Activated T-helper 1 cell treated with Interleukin-2 at 50 U/mL for 16 hours (primary cell): ENCODE measurements at places on chromosomes 2 and 18.

- DNase-seq = no peak
Measured at GRCh38 chr18:48363175-48363574, 46.0 kb downstream of the ZBTB7C start.

DNA sequence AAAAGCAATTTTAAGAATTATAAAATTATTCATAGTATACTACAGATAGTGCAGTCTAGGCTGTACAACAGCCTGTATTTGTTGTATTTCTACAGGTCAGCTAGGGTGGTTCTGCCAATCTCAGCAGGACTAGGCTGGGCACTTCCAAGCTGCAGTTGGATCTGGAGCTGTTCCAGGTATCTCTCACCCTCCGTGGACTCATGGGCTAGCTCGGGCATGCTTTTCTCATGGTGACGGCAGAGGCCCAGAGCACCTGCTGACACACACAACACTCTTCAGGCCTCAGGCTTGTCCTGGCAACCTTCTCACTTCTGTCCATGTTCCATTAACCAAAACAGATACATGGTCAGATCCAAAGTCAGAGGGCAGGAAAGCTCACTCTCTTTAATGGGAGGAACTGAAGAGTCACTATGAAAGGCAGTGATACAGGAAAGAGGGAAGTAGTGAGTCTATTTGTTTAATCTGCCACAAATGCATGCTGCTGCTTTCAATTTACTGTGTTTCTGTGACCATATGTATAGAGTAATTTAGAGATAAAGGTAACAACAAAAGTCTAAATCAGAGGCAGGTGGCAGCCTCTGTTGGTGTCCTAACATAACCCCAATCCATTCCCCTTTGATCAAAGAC lies 462.4 kb upstream of the ACVR2A start:
- DNase-seq = no peak

- no peak for DNase-seq
Measured at GRCh38 chr2:165373278-165374010, 96.1 kb upstream of the CSRNP3 start.

- DNase-seq = no peak
Measured at GRCh38 chr18:62981566-62981965, 266.2 kb downstream of the PHLPP1 start.

GRCh38 chr2:67671464-67672450 lies 274.6 kb downstream of the ETAA1 start:
- DNase-seq = no peak

DNA sequence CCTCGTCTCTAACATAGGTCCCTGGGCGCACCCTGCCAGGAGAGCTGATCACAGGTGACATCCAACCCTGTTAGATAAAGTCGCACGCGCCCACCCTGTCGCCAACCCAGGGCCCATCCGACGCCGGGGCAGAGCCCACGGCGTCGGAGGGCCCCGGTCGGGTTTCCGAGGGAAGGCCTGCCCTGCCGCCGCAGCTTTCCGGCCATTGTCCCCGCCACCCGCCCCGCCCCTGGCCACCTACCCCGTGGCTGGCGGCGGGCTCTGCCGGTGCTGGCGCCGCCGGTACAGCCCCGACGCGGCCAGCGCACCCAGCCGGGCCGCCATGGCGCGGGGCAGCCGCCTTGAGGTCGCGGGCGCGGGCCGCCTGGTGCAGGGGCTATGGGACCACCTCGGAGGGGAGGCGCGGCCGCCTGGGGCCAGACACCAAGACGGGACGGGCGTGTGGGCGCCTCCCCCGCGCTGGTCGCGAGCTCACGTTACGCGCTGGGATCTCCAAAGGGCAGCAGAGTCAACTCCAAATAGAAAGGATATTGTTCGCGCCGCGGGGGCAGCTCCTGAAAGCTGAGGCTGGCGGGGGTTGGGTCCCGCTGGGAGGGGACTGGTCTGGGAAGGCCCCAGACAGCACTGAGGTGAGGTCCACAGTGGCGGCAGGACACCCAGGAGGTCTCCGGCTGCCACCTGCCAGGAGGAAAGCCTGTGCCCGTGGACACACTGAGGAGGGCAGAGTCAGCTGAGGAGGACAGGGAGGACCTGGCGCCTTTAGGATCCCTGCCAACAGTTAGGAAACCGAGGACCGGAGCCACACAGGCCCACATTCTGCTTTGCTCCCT lies 11.1 kb downstream of the LIMS2 start:
- DNase-seq = no peak

DNA sequence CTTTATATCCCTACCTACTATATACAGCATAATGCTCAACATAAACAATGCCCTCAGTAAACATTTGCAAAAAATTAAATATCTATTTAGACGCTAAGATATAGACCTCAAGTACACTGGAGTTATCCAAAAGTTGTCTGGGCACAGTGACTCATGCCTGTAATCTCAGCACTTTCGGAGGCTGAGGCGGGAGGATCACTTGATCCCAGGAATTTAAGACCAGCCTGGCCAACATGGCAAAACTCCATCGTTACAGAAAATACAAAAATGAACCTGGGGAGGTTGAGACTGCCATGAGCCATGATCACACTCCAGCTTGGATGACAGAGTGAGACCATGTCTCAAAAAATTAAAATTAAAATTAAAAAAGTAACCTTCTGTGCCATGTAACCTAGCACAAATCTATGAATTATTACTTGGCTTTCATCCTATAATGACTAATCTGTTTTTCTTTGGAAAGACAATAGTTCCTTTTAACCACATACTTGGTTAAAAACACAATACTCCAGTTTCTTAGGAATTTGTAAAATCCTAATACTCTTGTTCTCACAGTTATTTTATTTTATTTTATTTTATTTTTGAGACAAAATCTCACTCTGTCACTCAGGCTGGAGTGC lies 6.7 kb upstream of the TNFAIP6 start:
- no peak for DNase-seq

GRCh38 chr2:201962774-201963562 lies 70.7 kb upstream of the FZD7 start:
- DNase-seq = no peak

DNA sequence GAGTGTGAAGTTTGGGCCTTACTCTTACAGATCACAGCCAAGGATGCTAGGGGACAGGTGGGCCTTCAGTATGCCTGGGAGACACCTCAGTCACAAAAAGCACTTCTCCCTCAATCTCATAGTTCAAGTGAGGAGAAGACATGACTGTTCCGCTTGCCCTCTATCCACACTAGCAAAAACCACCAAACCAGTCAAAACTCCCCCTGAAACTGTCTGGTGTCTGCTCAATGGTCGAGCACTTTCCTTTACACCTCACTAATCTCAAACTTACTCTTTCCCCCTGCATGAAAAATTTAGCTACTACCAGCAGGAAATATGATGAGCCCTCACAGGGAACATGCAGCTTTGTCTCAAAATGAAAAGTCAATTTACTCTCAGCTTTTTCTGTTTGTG lies 232.2 kb downstream of the TRIB2 start:
- no peak for DNase-seq

GRCh38 chr18:54881229-54881768 lies 53.0 kb downstream of the RAB27B start:
- DNase-seq = no peak
